Left kidney (tissue), 8 donors: ENCODE measurements at places on chromosomes 12 and 14. TPM values are rescaled to one million over a fixed set of nuclear protein-coding genes. Genes with fewer than 3 reads are reported as not detected.

ACRBP gene
- polyA plus RNA-seq, result 6.0 TPM

DNA sequence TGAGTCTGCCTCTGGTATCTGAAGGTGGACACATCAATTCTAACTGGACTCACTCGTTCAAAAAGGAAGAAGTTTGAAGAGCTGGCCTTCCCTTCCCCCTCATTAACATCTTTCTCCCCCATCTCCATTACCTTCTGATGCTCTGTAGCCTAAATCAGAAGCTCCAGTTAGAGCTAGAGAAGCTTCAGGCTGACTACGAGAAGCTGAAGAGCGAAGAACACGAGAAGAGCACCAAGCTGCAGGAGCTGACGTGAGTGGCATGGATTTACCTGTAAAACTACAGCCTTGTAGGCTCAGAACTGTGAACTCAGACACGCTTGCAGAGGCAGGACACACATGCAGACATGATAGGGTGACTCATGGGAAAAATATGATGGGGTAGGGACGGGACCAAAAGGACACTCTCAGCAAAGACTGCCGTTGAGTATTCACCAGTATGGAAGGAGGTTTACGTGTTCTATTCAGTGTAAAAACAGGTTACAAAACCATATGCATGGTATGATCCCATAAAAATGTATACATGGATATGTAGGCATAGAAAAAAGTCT is 14.3 kb upstream of the PIP4K2C start:
- DNase-seq, result no peak

DNA sequence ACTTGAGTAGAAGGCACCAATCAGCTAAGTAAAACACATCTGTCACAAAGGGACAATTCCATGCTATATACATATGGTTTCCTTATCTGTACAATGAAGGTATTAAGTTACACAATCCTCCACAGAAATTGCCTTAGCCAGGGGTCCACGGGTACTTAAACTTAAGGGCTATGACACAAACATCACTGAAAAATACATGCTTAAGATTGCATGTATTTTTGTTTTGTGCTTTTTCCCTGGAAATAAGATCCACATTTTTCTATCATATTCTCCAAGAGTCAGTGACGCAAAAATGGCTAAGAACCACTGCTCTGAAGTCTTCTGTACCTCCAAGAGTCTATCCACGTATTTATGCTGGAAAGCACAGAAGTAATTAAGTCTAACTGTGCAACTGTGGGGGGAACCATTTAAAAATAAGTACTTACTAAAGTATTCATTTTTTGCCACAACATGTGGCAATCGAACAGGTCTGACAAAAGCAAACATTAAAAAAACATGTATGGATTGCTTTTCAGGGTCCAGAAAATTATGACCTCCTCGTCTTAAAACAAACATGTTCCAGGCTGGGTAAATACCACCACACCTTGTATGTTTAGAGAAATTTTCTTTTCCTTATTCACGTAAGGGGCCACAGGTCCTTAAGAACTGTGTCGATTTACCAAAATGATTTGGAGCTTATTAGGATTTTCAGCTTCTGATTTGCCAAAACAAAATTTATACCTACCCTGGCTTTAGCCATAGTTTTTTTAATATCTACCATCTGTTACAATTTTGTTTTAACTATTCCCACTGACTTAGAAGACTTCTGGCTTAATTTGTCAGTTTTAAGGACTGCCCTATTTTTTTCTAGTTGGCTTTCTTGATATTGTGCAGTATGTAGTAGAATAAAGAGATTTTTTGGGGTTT is 2.8 kb downstream of the SLC38A2 start:
- DNase-seq, result no peak

CACNA2D4 gene
- 1.9 TPM for polyA plus RNA-seq

TM7SF3 gene
- polyA plus RNA-seq, result 93.8 TPM

GRCh38 chr12:67662910-67663538 is 14.5 kb downstream of the DYRK2 start:
- DNase-seq, result no peak

CIROP gene
- not detected for polyA plus RNA-seq

C1QL4 gene
- polyA plus RNA-seq, result 1.2 TPM

DNA sequence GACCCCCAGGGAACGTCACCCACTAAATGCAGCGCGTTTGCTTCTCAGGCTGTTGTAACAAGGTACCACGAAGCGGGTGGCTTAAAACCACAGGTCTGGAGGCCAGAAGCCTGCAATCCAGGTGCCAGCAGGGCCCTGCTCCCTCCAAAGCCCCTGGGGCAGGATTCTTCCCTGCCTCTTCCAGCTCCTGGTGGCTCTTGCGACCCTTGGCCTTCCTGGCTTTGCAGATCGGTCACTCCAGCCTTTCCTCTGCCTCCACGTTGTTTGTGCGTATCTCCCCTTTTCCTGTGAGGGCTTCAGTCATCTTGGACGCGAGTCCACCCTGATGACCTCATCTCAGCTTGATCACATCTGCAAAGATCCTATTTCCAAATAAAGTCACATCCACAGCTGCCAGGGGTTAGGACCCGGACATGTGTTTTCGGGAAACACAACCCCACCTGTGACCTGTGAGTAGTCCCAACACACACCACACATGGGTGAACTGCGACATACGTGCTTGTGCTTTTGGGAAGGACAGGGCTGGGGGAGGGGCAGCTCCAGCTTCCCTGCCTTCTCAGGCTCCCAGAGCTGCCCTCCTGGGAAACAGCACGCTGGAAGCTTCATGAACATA is 114.5 kb upstream of the NCOR2 start:
- DNase-seq, result no peak

INHBE gene
- 0.95 TPM for polyA plus RNA-seq

GPR135 gene
- 7.4 TPM for polyA plus RNA-seq

FOXG1 gene
- polyA plus RNA-seq, result 0.03 TPM

SLC10A1 gene
- 0.22 TPM for polyA plus RNA-seq

- no peak for DNase-seq
Observed at GRCh38 chr14:52044791-52045522, 23.9 kb downstream of the NID2 start.

HOXC10 gene
- 62.2 TPM for polyA plus RNA-seq
